ENCODE measurements at places on chromosomes 3 and 15.

DNA sequence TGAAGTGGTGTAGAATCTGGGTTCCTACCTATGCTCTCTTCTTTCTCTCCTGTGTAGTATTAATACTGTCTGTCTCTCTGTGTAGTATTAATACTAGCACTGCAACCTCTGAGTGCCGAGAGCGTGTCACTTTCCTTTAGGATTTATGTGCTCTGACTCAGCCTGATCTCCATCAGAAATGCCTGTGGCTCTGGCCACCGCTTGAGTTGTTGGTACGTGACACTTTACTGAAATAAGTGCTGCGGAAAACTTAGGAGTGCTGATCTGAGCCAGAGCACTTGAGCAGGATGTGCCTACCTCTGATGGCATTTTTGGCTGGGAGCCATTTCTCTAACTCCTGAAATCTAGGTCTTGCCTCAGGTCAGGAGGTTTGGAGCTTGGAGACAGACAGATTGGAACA lies 807.4 kb downstream of the SQOR start:
- DNase-seq, result no peak

DNA sequence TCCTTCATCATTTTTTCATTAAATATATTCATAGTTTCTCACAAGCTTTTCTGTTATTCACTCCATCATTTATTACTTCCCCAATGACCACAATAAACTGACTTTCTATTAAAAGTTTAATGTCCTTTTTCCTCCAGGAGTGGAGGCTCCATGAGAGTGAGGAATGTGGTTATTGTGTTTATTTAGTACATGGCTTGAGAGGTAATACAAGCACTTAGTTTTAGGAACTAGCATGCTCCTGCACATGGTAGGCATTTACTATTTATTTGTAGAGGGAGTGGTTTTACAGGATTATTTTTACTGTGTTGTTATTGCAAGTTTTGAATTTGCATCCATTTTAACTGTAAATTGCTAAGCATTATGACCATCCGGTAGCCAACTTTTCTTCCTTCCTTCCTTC lies 412.9 kb upstream of the SUCLG2 start:
- DNase-seq, result no peak

GRCh38 chr3:195903950-195904290 lies 4.4 kb downstream of the TNK2 start:
- DNase-seq, result no peak

DNA sequence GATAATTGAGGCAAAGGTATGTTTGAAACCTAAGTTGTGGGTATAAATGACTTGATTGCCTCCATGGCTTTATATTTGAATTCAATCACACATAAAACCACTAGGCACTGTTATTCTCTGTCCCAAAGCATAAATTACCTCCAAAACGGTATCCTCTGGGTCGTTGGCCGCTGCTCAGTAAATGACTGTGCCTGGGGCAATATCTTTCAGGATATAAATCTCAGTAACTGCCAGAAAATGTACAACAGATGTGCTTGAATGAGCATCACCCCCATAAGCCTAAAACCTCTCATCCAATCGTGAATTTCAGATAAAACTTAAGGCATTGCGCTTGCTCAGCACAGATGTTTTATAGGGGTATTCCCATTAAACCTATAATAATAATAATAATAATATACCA lies 19.0 kb upstream of the C3orf49 start:
- DNase-seq, result no peak

DNA sequence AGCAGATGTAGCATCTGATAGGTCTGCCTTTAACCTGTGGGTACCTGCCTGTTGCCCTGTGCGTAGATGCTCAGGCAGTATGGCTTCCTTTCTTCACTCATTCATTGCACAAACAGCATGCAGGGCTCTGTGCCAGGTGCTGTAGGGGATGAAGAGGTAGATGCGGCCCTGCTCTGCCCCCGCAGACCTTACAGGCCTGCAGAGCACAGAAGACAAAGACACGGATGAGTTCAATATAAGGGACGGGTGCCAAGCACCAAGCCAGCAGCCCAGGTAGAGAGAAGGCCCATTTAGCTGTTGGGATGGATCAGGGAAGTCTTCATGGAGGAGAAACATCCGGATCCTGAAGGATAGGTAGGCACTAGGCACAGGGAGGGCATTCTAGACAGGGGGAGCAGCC lies 69.4 kb downstream of the AAGAB start:
- DNase-seq, result no peak

- DNase-seq, result no peak
These were observed 20.8 kb upstream of the BCL2A1 start for GRCh38 chr15:79991826-79992225.

DNA sequence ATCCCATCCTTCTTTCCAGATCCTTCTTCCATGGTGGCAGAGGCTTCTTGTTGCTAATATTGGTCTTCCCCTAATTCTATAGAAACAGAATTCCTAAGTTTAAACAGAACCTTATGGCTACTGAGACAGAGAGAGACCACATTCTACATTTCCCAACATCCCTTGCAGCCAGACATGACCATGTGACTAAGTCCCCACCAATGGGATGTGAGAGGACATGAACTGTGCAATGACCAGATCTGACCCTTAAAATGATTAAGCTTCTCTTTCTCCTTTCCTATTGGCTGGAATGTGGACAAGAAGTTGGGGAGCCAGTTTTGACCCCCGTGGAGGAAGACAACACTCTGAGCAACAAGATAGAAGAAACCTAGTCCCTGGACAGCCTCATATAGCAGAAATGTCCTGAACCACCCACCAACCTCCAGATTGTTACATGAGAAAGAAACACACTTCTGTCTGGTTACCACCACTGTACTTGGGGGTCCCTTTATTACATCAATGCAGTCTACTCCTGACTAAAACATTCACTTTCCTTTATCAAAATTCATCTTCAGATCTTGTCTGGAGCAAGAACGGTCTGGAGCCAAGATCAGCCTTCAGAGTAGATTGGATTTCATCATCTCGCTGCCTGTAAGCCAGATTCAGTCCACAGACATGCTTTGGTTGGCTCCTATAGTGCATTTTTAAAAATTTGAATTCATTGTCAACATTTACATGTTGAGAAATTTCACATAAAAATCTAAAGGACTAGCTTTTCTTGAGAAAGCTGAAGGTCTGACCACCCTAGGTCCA lies 183.9 kb downstream of the SHQ1 start:
- DNase-seq, result no peak

GRCh38 chr3:42189001-42189460 lies 77.0 kb downstream of the CCK start:
- DNase-seq, result no peak

- no peak for DNase-seq
These were observed 15.3 kb downstream of the SEC61A1 start for GRCh38 chr3:128067489-128067888.

- DNase-seq, result no peak
These were observed 437.3 kb downstream of the TBL1XR1 start for GRCh38 chr3:176759815-176760506.

DNA sequence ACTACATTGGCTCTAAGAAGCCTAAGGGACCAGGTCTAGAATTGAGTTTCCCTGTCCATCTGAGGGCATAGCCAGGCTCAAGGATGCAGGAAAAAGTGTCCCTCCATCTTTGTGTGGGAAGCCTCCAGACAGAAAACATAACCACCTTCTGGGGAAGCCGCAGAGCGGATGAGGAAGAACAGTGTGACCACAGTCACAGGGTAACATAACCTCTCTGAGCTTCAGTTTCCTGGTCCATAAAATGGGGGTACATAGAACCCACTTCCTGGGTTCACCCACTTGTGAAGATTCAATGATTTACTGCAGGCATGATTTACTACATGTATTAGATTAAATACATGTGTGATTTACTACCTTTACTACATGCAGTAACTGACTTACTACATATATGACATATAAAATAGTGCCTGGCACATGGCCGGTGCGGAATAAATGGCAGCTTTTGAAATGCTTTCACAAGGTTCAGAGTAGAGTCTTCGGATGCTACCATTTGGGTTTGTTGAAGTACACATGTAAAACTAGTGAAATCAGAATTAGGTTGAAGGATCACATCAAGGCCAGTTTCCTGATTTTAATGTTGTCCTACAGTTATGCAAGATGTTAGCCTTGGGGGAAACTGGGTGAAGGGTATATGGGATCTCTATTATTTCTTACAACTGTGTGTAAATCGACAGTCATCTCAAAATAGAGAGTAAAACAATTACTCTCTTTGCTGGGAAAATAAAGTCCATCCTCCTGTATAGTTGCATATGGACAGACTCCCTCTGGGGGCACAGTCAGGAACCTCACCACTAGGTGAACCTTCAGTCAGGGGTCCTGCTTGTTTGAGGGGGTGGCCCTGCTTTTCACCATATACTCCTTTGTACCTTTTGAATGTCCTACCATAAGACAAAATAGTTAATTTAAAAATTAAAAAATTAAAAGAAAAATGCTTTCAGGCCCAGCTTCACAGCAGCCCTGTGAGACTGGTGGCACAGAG lies 86.0 kb downstream of the SEMA5B start:
- no peak for DNase-seq

DNA sequence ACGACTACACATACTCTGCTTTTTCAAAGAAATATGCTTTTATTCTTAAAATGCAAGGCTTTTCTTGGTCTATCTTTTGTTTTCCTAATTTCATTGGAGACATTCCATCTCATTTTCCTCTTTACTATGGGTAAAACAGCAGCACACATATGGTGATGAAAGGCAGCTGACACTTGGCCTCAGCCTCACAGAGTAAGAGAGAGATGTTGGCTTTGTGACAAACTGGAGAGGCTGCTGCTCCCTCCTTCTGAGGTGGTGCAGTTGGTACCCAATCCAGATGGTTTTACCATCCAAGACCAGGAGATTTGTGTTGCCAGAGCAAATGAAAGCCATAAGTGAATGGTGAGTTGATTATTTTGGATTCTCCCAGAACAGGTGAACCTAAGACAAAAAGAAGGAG lies 13.2 kb upstream of the SLC2A2 start:
- DNase-seq, result no peak

DNA sequence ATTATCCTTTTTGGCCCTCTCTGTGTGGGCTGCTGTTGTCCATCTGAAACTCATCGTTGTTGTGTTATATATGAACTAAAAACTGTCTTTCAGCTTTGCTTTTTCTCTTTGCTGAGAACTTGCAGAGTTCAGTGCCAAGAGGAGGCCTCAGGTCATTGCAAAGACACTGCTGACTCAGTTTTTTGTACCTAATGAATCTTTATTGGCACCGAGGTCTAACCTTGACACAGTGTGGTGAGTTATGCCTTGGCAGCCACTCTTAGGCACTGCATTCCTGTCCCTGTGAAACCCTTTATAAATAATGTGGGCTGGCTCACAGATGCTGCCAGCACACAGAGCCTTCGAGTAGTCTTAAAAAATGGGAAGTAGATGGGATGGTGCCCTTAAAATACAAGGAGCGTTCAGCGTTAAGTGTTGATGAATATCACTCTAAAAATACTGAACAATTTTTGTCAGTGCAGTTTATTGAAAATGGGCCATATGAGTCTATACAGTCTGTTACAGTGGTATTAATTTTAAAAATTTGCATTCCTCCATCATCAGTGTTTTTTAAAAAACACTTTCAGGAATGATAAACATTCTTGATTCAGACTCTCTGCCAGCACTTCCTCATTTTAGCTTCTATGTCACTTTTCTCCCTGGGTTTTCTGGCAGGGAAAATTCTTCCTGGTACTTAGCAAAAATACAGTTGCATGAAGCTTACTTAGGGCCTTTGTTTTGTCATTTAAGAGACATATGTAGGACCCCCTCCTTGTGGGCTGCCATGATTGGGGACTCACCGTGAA lies 234.1 kb downstream of the CACNA2D3 start:
- DNase-seq, result no peak

DNA sequence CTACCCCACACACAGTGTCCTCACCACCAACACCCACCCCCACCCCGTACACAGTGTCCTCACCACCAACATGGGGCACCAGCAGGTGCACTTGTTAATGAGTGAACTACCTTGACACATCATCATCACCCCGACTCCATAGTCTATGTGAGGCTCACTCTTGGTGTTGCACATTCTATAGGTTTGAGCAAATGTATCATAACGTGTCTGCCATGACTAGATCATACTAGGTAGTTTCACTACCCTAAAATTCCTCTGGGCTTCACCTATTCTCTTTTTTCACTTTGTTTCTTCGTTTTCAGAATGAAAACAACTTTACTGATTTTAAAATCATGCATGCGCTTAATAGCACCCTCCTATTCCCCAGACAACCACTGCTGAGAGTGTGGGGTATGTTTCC lies 102.6 kb upstream of the SLC6A6 start:
- no peak for DNase-seq

GRCh38 chr3:191262650-191263049 lies 63.6 kb downstream of the OSTN start:
- no peak for DNase-seq

DNA sequence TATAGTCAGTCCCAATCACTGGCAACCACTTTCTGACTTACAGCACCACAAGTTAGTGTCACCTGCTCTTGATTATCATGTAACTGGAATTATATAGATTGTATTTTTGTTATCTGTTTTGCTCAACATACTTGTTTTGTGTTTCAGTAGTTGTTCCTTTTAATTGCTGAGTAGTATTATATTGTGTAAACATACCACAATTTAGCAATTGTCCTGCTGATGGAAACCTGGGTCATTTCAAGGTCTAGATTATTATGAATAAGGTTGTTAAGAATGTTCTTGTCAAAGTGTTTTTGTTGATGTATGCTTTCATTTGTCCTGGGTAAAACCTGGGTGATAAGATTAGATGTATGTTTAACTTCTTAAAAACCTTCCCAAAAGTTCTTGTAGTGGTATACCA lies 82.1 kb upstream of the MELTF start:
- no peak for DNase-seq

DNA sequence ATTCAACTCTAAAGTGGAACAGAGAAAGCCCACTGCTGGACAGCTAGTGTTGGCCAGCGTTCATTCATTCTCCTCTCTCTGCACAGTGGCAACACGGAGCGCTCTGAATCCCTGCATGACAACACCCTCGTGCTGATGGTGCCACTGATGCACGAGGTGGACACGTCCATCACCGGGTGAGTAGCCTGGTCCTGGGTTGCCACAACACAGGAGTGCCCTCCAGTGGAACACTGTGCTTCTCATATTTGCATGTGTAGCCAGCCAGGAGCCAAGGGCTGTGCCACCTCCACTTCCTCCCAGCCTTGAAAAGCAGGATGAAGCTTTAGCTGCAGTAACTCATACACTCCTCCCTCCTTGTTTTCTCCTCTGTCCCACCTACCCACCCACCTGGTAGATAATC lies 120.0 kb upstream of the CTDSPL start:
- no peak for DNase-seq

DNA sequence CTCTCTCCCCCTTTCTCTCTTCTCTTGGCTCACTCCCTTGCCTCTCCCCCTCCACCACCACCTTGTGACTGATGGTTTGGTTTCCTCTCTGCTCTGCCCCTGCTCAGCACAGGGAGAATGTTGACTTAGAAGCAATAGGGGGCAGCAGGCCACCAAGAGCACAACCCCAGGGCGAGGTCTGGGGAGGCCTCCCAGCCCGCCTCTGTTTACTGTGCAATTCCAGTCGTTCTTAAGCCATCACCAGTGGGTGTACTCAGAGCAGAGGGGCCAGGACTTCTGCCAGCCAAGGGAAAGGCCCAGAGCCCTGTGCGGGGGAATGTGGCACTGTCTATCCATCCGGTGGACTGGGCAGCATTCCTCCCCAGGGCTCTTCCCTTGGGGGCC lies 5.7 kb upstream of the APEH start:
- no peak for DNase-seq

GRCh38 chr15:45393851-45394250 lies 15.5 kb upstream of the GATM start:
- DNase-seq, result no peak
